Dermis lymphatic vessel endothelial cell (primary cell): ENCODE measurements at places on chromosomes 4 and X. TPM values are rescaled to one million over a fixed set of nuclear protein-coding genes. Genes with fewer than 3 reads are reported as not detected.

The MAP7D2 gene
- under 0.01 and 0.09 TPM in 2 replicates for total RNA-seq

The HERC3 gene
- 10.7 and 13.0 TPM in 2 replicates for total RNA-seq

The ABCG2 gene
- 6.1 and 9.2 TPM in 2 replicates for total RNA-seq

The TEX13B gene
- total RNA-seq, result not detected in 2 replicates

The LRP2BP gene
- 0.95 and 1.5 TPM in 2 replicates for total RNA-seq

The PABPC1L2B gene
- total RNA-seq, result not detected in 2 replicates

The FGFR3 gene
- total RNA-seq, result 1.3 TPM in 2 replicates

The GDPD2 gene
- not detected in 2 replicates for total RNA-seq

The MTM1 gene
- total RNA-seq, result 25.8 and 27.5 TPM in 2 replicates

The MEPE gene
- total RNA-seq, result not detected in 2 replicates

The IL15 gene
- 0.52 and 2.1 TPM in 2 replicates for total RNA-seq

The GAB1 gene
- 15.7 and 31.6 TPM in 2 replicates for total RNA-seq

The OTUD6A gene
- not detected in 2 replicates for total RNA-seq

The ASB12 gene
- not detected in 2 replicates for total RNA-seq

The TCEAL2 gene
- not detected in 2 replicates for total RNA-seq

The VCX gene
- not detected in 2 replicates for total RNA-seq

The USP51 gene
- total RNA-seq, result 1.5 and 1.6 TPM in 2 replicates

The RAB39B gene
- 0.11 and 0.52 TPM in 2 replicates for total RNA-seq

The SYN1 gene
- total RNA-seq, result under 0.01 and 0.17 TPM in 2 replicates

The ZCCHC18 gene
- 0.98 and 2.9 TPM in 2 replicates for total RNA-seq

The HTRA3 gene
- 1.0 and 2.2 TPM in 2 replicates for total RNA-seq

The TMEM271 gene
- not detected in 2 replicates for total RNA-seq

The HS3ST1 gene
- total RNA-seq, result 2.7 and 2.8 TPM in 2 replicates

The UGT8 gene
- not detected in 2 replicates for total RNA-seq

The MAGEB17 gene
- not detected in 2 replicates for total RNA-seq

The SCD5 gene
- total RNA-seq, result 21.3 and 23.3 TPM in 2 replicates

The PDE5A gene
- total RNA-seq, result 1.5 and 3.6 TPM in 2 replicates

The ADRA2C gene
- under 0.01 and 0.09 TPM in 2 replicates for total RNA-seq

The PLP1 gene
- total RNA-seq, result 1.4 and 3.3 TPM in 2 replicates

The CPZ gene
- total RNA-seq, result not detected in 2 replicates

The PCYT1B gene
- not detected in 2 replicates for total RNA-seq

The DUSP21 gene
- total RNA-seq, result not detected in 2 replicates

The GLRA2 gene
- not detected in 2 replicates for total RNA-seq
